ENCODE measurements at places on chromosomes 4 and X. TPM values are rescaled to one million over a fixed set of nuclear protein-coding genes. Genes with fewer than 3 reads are reported as not detected.
A peak's percentile ranks its signal among the peaks of the same experiment; 100 is the strongest.

Gene RASSF6
- 8.8 TPM for total RNA-seq

GRCh38 chrX:38409289-38409688, 56.9 kb downstream of the OTC start:
- no peaks in the 10 kb centered on the region for H3K4me1 ChIP-seq
- no peak overlapping the region for H3K27ac ChIP-seq
- H3K36me3 ChIP-seq = no peaks in the 10 kb centered on the region
- no peaks in the 10 kb centered on the region for H3K27me3 ChIP-seq
- DNase-seq = no peak

Gene GNRHR
- not detected for total RNA-seq

- peaks cover 2% of the 10 kb centered on the region for H3K27me3 ChIP-seq
- no peak overlapping the region for H3K27ac ChIP-seq
- no peaks in the 10 kb centered on the region for H3K4me1 ChIP-seq
- DNase-seq = no peak
- no peaks in the 10 kb centered on the region for H3K36me3 ChIP-seq
These were observed 56.6 kb upstream of the NRK start for GRCh38 chrX:105765691-105766090.

DNA sequence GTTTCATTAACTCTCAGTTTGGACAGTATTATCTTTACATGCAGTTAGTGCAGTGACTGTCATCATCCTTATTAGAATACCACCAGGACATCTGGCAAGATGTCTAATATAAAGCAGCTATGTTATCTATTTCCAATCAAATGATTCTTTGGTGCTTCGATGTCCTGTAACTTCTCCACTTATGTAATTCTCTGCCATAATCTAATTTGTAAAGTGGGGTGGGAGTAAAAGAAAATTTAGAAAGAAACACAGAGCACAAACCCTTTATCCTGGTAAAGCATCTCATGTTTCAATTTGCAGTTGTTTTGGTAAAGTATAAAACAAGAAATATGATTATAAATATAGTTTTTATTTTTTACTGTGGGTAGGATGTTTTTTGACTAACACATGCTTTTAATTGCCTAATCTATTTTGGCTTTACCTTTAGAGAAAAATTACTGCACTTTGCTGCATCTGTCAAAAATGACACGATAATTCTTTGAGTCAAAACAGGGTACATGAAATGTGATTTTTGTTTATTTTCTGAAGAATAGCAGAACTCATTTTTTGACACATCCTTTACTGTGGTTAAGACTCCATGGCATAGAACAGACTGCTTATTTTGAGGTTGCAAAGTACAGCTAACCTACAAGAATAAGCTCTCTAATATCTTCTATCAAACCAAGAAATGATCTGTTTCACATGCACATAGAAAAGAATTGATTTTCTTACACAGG, 382.9 kb downstream of the RPA4 start:
- no peak overlapping the region for H3K27ac ChIP-seq
- H3K4me1 ChIP-seq = no peaks in the 10 kb centered on the region

GRCh38 chrX:14389682-14390081, 139.7 kb upstream of the GLRA2 start:
- no peaks in the 10 kb centered on the region for H3K27me3 ChIP-seq
- no peak overlapping the region for H3K27ac ChIP-seq
- DNase-seq = no peak
- no peaks in the 10 kb centered on the region for H3K36me3 ChIP-seq
- no peaks in the 10 kb centered on the region for H3K4me1 ChIP-seq
- H3K4me3 ChIP-seq = no peak overlapping the region

GRCh38 chrX:75276666-75277065, 2.8 kb downstream of the UPRT start:
- no peak overlapping the region for H3K4me3 ChIP-seq
- no peak for DNase-seq
- no peak overlapping the region for H3K27ac ChIP-seq
- H3K27me3 ChIP-seq = no peaks in the 10 kb centered on the region
- H3K4me1 ChIP-seq = no peaks in the 10 kb centered on the region
- no peaks in the 10 kb centered on the region for H3K36me3 ChIP-seq

Gene LONRF3
- 5.5 TPM for total RNA-seq

- H3K4me1 ChIP-seq = no peaks in the 10 kb centered on the region
- H3K27ac ChIP-seq = no peak overlapping the region
These were observed 91.5 kb downstream of the GEMIN8 start for GRCh38 chrX:13938051-13938828.

DNA sequence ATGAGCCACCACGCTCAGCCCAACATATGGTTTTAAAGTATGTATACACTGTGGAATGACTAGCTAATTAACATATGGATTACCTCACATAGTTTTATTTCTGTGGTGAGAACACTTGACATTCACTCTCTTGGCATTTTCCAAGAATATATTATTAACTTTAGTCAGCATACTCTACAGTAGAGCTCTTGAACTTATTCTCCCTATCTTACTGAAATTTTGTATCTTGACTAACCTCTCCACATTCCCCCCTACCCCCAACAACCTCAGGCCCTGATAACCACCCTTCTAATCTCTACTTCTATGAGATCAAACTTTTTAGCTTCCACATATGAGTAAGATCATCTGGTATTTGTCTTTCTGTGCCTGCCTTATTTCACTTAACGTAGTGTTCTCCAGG, 38.6 kb upstream of the AGA start:
- DNase-seq = no peak
- no peak overlapping the region for H3K4me3 ChIP-seq
- no peak overlapping the region for H3K27ac ChIP-seq
- H3K4me1 ChIP-seq = peaks cover 2% of the 10 kb centered on the region

DNA sequence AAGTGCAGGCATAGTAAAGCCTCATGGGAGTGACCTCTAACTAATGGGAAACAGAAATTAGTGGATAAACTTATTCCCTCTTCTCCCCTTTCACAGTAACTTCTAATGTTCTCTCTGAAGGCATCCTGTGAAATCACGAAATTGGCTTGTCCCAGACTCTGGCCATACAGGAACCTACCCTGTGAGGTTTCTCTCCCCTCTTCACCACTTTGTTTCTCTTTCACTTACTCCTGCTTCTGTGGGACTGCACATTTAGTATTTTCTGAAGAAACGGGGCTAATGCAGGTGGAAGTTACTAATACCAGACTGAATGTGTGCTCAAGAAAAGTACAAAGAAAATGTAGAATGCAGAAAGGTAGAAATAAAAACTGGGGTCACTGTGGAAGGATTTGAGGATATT, 20.0 kb downstream of the ZNF330 start:
- no peaks in the 10 kb centered on the region for H3K4me1 ChIP-seq
- no peak overlapping the region for H3K27ac ChIP-seq
- H3K27me3 ChIP-seq = no peaks in the 10 kb centered on the region
- no peak overlapping the region for H3K4me3 ChIP-seq
- H3K36me3 ChIP-seq = no peaks in the 10 kb centered on the region
- no peak for DNase-seq

Gene GAGE12F
- not detected for total RNA-seq

GRCh38 chrX:331151-331824, 12.7 kb upstream of the GTPBP6 start:
- H3K27me3 ChIP-seq = no peaks in the 10 kb centered on the region
- DNase-seq = no peak
- peaks cover 5% of the 10 kb centered on the region for H3K4me1 ChIP-seq
- no peak overlapping the region for H3K4me3 ChIP-seq
- no peaks in the 10 kb centered on the region for H3K36me3 ChIP-seq

Gene PTTG2
- 1.0 TPM for total RNA-seq

Gene CENPI
- total RNA-seq = 0.66 TPM

- no peaks in the 10 kb centered on the region for H3K4me1 ChIP-seq
- no peaks in the 10 kb centered on the region for H3K27me3 ChIP-seq
- no peak for DNase-seq
- no peak overlapping the region for H3K4me3 ChIP-seq
- no peaks in the 10 kb centered on the region for H3K36me3 ChIP-seq
- no peak overlapping the region for H3K27ac ChIP-seq
These were observed 138.9 kb upstream of the PTCHD1 start for GRCh38 chrX:23195761-23196160.

GRCh38 chr4:86019362-86019761, 340.5 kb downstream of the MAPK10 start:
- no peak overlapping the region for H3K4me3 ChIP-seq
- no peak overlapping the region for H3K27ac ChIP-seq
- DNase-seq = no peak
- no peaks in the 10 kb centered on the region for H3K36me3 ChIP-seq

GRCh38 chr4:2742081-2742822, 13.9 kb downstream of the TNIP2 start:
- H3K27ac ChIP-seq = no peak overlapping the region
- H3K4me1 ChIP-seq = no peaks in the 10 kb centered on the region
- peak; percentile 48 for DNase-seq
- H3K4me3 ChIP-seq = no peak overlapping the region

GRCh38 chr4:109798866-109799265, 2.9 kb downstream of the CFI start:
- H3K4me3 ChIP-seq = no peak overlapping the region
- H3K36me3 ChIP-seq = no peaks in the 10 kb centered on the region
- no peak for DNase-seq
- no peak overlapping the region for H3K27ac ChIP-seq
- H3K27me3 ChIP-seq = no peaks in the 10 kb centered on the region
- H3K4me1 ChIP-seq = peaks cover 8% of the 10 kb centered on the region

- no peak overlapping the region for H3K4me3 ChIP-seq
- H3K4me1 ChIP-seq = no peaks in the 10 kb centered on the region
- H3K27ac ChIP-seq = no peak overlapping the region
- no peak for DNase-seq
- no peaks in the 10 kb centered on the region for H3K36me3 ChIP-seq
- H3K27me3 ChIP-seq = no peaks in the 10 kb centered on the region
These were observed 146.0 kb upstream of the CPEB2 start for GRCh38 chr4:14856062-14856933.

Gene HSFX1
- 0.98 TPM for total RNA-seq
